ENCODE measurements at places on chromosomes 7 and 10.

GRCh38 chr7:14606101-14606500, 296.4 kb downstream of the DGKB start:
- DNase-seq = peak; percentile 18

GRCh38 chr10:29642990-29643389, 8.2 kb upstream of the SVIL start:
- DNase-seq = peak; percentile 83

- DNase-seq = no peak
These were observed 253.2 kb upstream of the ZNF32 start for GRCh38 chr10:43901744-43902504.

GRCh38 chr10:111127081-111127848, 50.4 kb downstream of the ADRA2A start:
- DNase-seq = no peak

DNA sequence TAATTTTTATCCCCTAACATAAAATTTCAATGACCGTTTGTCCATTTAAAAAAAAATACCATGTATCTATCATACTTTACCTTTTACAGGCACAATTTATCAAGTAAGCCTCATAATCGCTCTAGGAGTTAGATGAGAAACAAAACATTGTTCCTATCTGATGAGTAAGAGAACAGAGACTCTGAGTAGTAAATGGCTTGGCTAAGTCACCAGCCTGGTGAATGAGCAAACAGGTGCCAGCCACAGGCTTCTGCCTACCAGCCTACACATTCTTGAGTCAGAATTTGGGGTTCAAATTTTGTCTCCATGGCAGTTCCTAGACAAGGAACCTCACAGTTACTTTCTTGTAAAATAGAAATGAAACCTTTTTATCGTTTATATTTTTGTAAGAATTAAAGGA, 235.4 kb downstream of the HGF start:
- no peak for DNase-seq

DNA sequence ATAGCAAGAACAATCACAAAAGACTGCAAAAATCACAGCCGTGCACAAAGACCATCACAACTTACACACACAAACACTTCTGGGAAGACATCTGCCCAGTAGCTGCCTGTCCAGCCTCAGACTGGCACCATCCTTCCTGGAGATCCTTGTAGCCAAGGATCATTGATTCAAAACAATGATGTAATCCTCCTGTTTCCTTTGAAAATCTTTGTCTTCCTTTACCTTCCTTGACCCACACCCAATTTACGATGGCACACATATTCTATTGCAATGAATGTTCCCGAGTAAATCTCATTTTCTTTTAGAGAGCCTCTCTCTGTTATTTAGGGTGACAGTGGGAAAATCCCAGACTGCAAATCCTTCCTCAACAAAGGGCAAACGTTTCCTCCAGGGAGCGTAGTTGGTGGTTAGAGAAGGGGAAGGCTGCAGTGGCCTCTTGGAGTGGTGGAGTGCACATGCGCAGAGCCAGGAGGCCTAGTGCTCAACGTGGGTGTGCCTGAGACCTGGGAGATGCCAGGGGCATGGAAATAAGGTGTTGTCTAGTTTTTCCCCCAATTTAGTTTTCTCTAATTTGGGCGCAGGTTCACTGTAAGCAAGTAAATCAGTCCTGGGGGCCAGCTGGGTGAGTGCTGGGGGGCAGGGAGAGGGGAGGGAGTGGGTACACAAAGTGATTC, 3.1 kb upstream of the INPP5A start:
- no peak for DNase-seq

DNA sequence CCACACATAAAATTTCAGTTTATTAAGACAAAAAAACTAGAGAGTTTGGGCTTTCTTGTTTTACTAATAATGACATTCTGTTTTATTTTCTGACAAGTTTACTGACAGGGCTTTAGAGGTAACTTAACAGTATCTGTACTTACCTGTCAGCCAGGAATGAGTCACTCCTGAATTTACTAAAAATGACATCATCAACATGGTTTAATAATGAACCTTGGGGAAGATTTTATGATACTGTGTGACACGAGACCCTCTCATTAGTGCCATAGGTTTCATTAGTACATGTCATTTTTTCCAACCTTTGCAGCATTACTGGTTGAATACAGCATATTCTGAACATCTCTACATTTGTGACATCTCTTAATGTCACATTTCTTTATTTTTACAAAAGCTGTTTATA, 131.1 kb downstream of the KCND2 start:
- DNase-seq = no peak

- peak; percentile 79 for DNase-seq
These were observed 5.4 kb downstream of the ARHGAP21 start for GRCh38 chr10:24718031-24718855.

- DNase-seq = peak; percentile 0
These were observed 701.4 kb upstream of the COBL start for GRCh38 chr7:52017802-52018679.

DNA sequence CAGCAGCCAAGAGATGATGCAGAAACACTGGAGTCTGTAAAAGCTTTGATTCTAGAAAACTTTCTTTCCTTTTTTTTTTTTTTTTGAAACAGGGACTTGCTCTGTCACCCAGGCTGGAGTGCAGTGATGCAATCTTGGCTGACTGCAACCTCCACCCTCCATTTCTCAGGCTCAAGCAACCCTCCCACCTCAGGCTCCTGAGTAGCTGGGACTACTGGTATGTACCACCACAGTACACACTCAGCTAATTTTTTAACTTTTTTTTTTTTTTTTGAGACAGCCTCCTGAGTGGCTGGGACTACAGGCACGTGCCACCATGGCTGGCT, 17.0 kb upstream of the BAG3 start:
- no peak for DNase-seq

DNA sequence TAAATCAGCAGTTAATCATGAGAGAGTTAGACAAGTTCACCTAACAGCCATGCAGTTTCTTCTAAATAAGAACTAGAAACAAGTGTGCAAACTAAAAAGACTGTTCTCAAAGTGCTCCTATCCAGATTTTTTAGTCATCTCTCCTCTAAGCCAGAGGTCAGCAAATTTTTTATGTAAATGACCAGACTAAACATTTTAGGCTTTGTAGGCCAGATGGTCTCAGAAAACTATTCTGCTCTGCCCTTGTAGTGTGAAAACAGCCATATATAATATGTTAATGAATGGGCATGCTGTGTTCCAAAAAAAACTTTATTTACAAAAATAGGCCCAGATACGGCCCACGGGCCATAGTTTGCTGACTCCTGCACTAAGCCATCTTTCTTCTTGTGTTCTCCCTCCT, 263.0 kb upstream of the LRRN3 start:
- DNase-seq = no peak

- no peak for DNase-seq
These were observed 86.7 kb upstream of the AGK start for GRCh38 chr7:141464551-141464950.

DNA sequence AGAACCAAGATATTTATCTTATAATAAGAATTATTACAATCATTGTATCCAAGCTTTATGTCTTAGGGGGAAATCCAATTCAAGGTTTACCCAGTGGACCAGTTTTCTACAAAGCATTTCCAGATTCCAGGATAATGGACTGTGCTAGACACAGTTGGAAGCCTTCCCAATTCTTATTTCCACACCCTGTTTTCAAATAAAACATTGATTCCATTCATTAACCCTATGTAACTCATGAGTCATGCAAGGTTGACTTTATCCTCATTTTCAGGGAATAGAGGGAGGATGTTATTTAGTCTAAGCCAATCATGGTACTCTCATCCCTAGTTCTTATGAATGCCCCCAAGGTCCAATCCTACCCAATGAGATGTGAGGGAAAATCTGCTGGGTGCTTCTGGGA, 145.7 kb downstream of the RNLS start:
- DNase-seq = no peak

DNA sequence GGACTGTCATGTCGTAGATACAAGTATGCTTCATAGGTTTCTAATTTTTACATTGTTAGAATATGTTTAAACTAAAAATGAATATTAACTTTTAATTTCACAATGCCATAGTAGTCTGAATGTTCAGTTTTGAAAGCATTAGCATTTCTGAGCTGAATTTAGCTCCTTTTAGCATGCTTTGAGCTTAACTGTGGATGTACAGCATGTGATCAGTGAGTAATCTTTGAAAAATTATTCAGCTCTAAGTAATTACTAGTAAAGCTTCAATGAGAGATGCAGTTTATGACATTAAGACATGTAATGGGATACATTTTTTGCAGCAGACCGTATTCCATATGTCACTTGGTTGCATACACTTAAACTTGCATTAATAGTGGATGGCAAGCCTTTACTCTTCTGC, 114.1 kb upstream of the WNT16 start:
- peak; percentile 24 for DNase-seq

GRCh38 chr10:88783724-88784123, 18.8 kb upstream of the LIPM start:
- peak; percentile 75 for DNase-seq

DNA sequence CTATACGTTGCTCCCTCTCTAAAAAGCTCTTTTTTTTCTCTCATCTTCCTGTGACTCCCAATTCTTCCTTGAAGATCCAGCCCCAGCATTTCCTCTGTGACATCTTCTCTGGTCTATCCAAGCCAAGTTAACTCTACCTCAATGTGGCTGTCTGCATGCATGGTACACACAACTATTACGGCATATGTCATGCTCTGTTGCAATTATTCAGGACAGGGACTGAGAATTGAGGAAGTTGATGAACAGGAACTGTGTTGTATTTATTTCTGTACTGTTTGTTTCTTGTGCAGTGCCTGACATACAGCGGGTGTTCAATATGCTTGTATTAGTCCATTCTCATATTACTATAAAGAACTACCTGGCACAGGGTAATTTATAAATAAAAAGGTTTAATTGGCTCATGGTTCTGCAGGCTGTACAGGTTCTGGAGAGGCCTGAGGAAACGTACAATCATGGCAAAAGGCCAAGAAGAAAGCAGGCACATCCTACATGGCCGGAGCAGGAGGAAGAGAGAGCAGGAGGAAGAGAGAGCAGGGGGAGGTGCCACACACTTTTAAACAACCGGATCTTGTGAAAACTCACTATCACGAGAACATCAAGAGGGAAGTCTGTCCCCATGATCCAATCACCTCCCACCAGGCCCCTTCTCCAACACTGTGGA, 6.3 kb downstream of the TRPV5 start:
- no peak for DNase-seq

DNA sequence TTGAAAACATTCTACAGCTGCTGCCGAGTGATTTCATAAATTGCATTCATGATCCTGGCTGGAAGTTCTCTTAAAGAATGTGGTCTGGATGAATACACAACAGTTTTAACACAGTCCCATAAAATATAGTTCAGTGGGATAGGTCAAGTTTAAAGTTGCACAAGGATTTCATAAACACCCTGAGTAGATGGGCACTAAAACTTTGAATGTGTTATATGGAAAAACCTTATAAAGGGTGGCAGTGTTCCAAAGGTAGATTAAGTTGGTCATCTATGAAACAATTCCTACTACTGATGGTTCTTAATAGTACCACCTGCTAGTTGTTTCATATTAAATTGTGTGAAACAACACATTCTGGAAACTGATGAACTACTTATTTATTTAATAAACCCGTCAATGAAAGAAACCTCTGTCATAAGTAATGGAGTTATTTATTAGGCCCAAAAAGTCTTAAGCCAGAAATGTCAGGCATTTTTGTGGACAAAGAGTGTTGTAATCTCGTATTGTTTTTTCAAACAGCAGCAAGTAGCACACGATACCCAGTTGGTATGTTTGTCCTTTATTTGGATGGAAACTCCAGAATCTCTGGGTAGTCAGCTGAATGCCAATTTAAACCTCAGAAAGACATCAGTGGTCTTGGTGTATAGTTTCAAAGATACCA, 14.3 kb upstream of the RPA3 start:
- peak; percentile 80 for DNase-seq

DNA sequence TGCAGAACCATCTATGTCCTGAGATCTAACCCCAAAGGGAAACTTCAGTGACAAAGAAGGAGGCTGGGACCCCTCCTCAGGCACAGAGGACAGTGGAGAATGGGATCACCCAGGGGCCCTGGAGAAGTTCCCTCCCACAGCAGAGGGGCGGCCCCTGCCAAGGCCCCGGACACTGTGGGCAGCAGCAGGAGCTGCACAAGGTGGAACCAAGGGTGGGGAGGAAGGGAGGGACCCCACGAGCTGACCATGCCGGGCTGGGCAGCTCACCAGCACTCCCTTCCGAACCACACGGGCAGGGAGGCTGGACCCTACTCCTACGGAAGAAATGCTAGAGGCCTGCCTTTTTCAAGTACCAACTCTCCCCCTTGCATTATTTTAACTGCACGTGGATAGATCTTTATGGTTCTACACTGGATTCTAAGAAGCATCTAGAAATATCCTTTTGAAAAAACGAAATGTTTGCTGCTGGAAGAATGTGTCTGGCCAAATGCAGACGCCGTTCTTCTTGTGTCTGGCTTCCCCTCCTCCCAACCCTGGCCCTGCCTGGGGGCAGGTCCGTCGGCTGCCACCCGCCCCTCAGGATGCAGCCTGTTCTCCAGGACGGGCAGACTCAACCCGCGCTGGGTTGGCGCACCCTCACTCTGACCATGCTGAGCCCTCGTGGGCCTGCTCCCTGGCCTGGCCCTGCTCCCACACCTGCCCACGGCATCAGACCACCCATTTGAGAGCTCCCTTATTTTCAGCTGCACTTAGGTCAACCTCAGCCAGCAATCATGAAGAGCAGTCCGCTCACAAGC, 193.9 kb downstream of the TCERG1L start:
- no peak for DNase-seq

DNA sequence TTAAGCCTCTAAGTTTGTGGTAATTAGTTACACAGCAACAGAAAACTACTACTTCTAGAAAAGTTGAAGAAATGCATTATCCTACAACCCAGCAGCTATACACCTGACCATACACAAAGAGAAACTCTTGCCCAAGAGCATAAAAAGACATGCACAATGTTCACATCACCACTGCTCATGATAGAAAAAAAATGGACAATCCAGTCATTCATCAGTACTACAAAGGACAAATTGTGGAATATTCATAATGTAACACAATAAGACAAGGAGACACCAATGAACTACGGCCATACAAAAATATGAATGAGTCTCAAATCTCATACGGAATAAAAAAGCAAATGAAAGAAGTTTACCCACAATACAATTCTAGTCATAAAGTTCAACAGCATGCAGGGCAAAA, 87.4 kb downstream of the ZFAND4 start:
- DNase-seq = no peak

GRCh38 chr7:140041659-140042385, 20.9 kb downstream of the PARP12 start:
- DNase-seq = peak; percentile 60

- DNase-seq = peak; percentile 44
These were observed 16.0 kb downstream of the MYOZ1 start for GRCh38 chr10:73625004-73625883.

Data from iris pigment epithelial cell (primary cell).